Thoracic aorta endothelial cell (primary cell): ENCODE measurements at places on chromosomes 6 and 20. TPM values are rescaled to one million over a fixed set of nuclear protein-coding genes. Genes with fewer than 3 reads are reported as not detected.

ADGRF4 gene
- under 0.01 TPM in 1 of 2 replicates, not detected in the other for total RNA-seq

OVOL2 gene
- not detected in 2 replicates for total RNA-seq

CDH26 gene
- total RNA-seq = 0.07 TPM in 1 of 2 replicates, not detected in the other

PTCRA gene
- not detected in 2 replicates for total RNA-seq

RUNX2 gene
- not detected in 2 replicates for total RNA-seq

ZNF165 gene
- total RNA-seq = 0.27 and 0.29 TPM in 2 replicates

NFS1 gene
- total RNA-seq = 15.6 and 17.1 TPM in 2 replicates

TMEM151B gene
- total RNA-seq = 0.13 and 0.14 TPM in 2 replicates

PCMT1 gene
- total RNA-seq = 179 and 190 TPM in 2 replicates

FLRT3 gene
- 0.13 and 0.14 TPM in 2 replicates for total RNA-seq

HRH3 gene
- total RNA-seq = not detected in 2 replicates

CST2 gene
- total RNA-seq = not detected in 2 replicates

TINAG gene
- not detected in 2 replicates for total RNA-seq

MPIG6B gene
- not detected in 2 replicates for total RNA-seq

SUMO4 gene
- total RNA-seq = 5.5 TPM in 2 replicates

CCM2L gene
- total RNA-seq = 5.5 and 10.0 TPM in 2 replicates

FILIP1 gene
- total RNA-seq = 6.5 and 7.9 TPM in 2 replicates
